ENCODE measurements at places on chromosomes 6 and 20.

DNA sequence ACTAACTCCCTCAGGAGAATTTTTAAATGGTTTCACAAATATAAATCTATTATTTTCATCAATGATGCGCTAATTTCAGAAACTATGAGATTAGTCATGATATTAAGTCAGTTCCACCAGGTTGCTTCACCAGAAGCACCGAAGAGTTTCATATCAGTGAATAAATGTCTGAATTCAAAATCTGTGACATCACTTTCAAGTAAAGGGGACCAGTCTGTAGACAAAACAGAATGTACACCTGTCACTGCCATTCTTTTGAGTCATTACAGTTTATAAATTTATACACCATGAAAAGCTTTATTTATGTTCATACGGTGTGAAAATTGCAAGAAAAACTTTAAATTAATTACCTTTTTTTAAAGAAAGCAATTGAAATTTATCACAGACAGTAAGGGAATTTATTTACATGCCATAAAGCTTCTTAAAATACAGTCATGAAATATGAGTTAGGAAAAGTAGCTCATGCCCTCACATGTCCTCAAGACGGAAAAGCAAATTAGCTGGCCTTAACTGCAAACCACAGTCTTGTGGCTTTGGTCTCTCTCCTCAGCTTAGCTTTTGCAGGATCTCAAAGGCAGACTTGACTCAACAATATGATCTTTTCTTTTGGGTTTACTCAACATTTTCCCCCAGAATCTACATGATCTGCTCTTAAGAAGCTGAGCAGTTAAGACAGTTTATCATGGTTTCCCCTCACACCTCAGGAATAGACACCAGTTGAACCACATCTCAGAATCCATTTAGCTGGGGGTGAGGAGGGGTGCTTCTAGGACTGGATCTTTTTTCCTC lies 177.7 kb upstream of the MCHR2 start:
- no peak for DNase-seq
- no peaks in the 10 kb centered on the region for H3K36me3 ChIP-seq
- H3K4me3 ChIP-seq: no peak overlapping the region
- no peaks in the 10 kb centered on the region for H3K27me3 ChIP-seq

DNA sequence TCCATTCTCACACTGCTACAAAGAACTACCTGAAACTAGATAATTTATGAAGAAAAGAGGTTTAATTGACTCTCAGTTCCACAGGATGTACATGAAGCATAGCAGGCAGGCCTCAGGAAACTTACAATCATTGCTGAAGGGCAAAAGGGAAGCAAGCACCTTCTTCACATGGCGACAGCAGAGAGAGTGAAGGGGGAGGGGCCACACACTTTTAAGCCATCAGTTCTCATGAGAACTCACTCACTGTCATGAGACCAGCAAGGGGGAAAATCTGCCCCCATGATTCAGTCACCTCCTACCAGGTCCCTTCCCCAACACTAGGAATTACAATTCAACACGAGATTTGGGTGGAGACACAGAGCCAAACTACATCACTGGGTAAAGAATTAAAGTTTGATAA lies 12.5 kb upstream of the ENPP1 start:
- H3K27me3 ChIP-seq: no peaks in the 10 kb centered on the region
- no peaks in the 10 kb centered on the region for H3K36me3 ChIP-seq
- DNase-seq: no peak
- H3K27ac ChIP-seq: no peak overlapping the region
- H3K4me1 ChIP-seq: no peaks in the 10 kb centered on the region

DNA sequence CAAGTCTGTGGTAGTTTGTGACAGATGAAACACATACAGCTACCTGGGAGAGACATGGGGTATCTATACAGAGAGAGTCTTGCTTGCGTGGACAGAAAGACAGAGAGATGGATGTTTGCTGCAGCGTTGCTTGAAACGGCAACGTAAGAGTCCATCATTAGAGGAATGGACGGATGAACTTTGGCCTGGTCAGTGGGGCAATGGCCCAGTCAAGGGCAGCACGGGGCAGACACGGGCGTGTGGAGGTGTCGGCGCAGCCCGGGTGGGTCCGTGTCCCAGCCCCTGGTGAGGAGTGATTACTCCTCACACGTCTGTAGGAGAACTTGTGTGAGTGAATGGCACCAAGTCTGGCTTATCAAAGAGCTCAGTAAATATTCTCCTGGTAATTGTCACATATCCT lies 21.9 kb downstream of the DACT2 start:
- no peaks in the 10 kb centered on the region for H3K36me3 ChIP-seq
- no peak for DNase-seq
- H3K4me3 ChIP-seq: no peak overlapping the region
- H3K27me3 ChIP-seq: peaks cover 8% of the 10 kb centered on the region
- no peak overlapping the region for H3K27ac ChIP-seq

DNA sequence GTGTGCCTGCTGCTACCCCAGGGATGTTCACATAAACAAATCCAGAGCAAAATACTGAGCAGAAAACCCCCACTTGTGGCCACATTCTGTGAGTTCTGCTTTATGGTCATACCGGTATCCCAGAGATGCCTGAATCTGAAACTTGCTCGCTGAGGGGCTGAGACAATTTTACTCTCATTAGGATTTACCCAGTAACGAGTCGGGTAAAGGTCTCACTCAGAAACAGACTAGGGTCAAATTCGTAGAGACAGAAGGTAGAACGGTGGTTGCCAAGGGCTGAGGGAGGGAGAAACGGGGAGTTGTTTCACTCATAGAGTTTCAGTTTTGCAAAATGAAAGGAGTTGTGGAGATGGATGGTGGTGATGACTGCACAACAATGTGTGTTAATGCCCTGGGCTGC lies 45.4 kb upstream of the NKX2-2 start:
- peaks cover 8% of the 10 kb centered on the region for H3K27me3 ChIP-seq
- no peak overlapping the region for H3K27ac ChIP-seq
- no peaks in the 10 kb centered on the region for H3K36me3 ChIP-seq

DNA sequence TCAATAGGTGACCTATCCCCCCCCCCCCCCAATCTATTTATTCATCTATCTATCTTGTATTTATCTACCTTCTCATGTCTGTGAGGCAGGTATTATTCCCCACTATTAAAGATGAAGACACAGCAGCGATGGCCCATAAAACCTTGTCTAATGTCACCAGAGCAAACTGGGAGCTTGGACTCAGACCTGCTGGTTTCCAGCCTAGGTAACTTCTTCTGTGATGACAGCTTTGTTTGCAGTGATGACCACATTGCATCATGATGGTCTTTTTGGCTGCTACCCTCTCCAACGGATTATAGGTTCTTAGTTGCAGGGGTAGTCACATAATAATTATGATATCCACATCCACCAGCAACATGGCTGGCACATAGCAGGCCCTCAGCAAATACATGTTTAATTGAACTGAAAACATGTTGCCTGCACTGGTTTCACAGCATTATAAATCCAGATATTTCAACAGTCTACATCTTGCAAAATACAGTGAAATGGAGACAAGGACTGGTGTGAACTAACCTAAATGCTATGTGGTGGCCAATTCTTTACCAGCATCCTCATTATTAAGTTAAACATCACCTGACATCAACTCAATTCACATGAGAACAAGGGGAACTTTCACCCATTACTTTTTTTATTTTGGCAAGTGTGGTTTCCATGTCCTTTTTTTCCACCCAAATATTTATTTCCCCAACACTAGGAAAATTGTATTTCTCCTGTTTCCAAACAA lies 712.5 kb upstream of the NRSN1 start:
- no peak for DNase-seq
- H3K27me3 ChIP-seq: no peaks in the 10 kb centered on the region
- H3K4me3 ChIP-seq: no peak overlapping the region
- H3K27ac ChIP-seq: no peak overlapping the region
- no peaks in the 10 kb centered on the region for H3K4me1 ChIP-seq
- H3K36me3 ChIP-seq: no peaks in the 10 kb centered on the region

DNA sequence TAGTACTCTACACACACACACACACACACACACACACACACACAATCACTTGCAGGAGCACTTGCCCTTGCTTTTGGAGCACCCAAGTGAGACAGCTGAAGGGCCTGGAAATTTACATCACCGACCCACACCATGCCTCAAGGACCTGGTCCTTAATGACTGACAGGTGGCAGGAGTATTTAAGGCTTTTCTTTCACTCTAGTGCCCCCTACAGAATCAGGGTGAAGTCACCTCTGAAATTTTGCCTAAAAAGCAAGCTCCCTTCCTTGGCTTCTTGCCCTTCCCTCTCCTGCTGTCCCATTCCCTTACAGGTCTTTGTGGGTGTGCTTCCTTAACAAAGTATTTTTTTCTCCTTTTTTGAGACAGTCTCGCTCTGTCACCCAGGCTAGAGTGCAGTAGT lies 353.5 kb upstream of the IRAK1BP1 start:
- no peaks in the 10 kb centered on the region for H3K4me1 ChIP-seq
- no peaks in the 10 kb centered on the region for H3K27me3 ChIP-seq
- no peak for DNase-seq

DNA sequence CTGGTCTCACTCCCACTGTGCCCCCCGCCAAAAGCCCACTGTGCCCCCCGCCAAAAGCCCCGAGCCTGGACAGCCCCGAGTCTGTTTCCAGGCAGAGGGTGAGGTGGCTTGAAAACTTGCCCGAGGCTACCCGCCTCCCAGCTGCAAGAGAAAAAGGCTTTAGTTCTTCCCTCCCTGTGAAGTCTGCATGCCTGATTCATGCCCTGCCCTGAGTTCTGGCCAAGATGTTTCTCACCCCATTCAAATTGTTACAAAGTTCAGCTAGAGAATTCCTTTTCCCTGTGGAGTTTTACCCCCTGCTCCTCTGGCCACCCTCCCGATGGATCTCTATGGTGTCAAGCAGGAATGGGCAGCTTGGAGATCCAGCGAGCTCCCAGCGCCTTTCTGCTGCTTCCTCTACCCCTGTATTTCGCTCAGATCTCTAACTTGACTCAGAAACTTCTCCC lies 298.8 kb upstream of the MAP3K7 start:
- no peak overlapping the region for H3K27ac ChIP-seq
- no peaks in the 10 kb centered on the region for H3K27me3 ChIP-seq
- H3K4me3 ChIP-seq: no peak overlapping the region
- no peak for DNase-seq

DNA sequence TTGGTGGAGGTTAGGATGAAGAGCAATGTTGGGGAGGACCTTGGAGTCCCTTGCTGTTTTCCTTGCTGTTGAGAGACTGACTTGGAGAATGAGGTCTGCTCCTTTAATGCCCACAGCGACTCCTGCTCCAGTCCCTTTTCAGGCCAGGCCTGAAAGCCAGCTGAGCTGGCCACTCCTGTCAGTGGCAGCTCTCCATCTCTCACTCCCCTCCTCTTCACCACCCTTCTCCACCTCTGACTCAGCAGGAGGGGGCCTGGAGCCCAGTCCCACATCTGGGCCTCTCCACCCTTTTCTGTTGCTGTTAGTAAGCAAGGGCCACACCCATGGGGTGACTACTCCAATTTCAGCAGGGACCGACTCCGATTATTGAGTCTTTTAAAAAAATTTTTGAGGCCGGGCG lies 2.2 kb downstream of the SNX21 start:
- DNase-seq: peak; percentile 63
- peak overlapping the region; percentile 79 for H3K4me3 ChIP-seq
- peak overlapping the region; percentile 96 for H3K27ac ChIP-seq
- H3K4me1 ChIP-seq: peaks cover 59% of the 10 kb centered on the region

DNA sequence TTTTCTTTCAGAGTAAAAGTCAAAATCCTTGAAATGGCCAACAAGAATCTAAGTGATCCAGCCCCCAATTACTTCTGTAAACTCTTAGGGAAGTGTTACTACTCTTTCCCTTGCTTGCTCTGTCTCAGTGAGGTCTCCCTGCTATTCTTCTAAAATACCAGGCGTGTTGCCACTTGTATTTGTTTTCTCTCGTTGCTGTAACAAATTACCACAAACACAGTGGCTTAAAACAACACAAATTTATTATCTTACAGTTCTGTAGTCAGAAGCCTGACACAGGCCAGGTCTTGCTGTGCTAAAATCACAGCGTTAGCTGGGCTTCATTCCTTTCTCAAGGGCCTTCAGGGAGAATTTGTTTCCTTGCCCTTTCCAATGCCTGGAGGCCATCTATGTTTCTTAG lies 59.9 kb downstream of the HECA start:
- no peak overlapping the region for H3K27ac ChIP-seq
- H3K4me3 ChIP-seq: no peak overlapping the region
- H3K36me3 ChIP-seq: no peaks in the 10 kb centered on the region
- H3K4me1 ChIP-seq: no peaks in the 10 kb centered on the region
- DNase-seq: no peak
- no peaks in the 10 kb centered on the region for H3K27me3 ChIP-seq

GRCh38 chr20:9052136-9052535 lies 16.8 kb upstream of the PLCB4 start:
- no peak overlapping the region for H3K27ac ChIP-seq
- H3K4me3 ChIP-seq: no peak overlapping the region
- H3K36me3 ChIP-seq: no peaks in the 10 kb centered on the region
- DNase-seq: no peak
- no peaks in the 10 kb centered on the region for H3K27me3 ChIP-seq
- H3K4me1 ChIP-seq: no peaks in the 10 kb centered on the region

DNA sequence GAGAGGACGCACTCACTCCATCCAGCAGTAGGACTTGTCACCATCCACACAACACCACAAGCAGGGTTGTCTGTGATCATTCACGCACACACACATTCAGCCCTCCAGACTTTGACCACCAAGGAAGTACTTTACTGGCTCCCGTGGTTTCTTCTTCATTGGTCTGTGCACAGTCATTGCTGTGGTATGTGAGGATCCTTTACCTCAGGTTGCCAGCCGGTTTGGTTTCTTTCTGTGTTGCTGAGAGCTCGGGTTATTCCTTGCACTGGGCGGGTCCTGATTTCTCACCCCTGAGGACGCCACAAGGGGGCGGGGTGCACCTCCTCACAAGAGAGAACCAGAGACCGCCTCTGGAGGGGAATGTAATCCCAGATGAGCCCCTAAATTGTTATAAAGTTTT lies 11.2 kb downstream of the SLC35A1 start:
- no peak for DNase-seq
- no peaks in the 10 kb centered on the region for H3K36me3 ChIP-seq
- no peak overlapping the region for H3K27ac ChIP-seq
- no peaks in the 10 kb centered on the region for H3K27me3 ChIP-seq

- no peak for DNase-seq
- H3K4me1 ChIP-seq: no peaks in the 10 kb centered on the region
- H3K27me3 ChIP-seq: no peaks in the 10 kb centered on the region
- no peak overlapping the region for H3K27ac ChIP-seq
Measured at GRCh38 chr6:100673641-100674040, 207.5 kb downstream of the ASCC3 start.

DNA sequence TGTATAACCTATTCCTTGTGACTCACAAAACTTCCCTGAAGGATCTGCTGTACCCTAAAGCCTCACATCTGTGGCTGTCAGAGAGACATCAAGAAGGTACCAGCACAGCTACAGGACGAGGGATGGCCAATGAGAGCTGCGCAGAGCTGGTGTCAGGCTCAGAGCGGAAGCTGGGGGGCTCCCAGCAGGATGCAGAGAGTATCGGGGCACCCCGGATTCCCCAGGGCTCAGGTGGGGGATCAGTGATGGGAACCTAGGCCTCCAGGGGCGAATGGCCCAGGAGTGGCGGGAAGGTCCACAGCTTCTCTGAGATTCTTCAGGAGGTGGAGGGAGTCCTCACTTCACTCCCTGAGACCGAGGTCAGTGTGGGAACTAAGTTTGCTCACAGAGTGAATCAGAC lies 30.9 kb upstream of the SMOC2 start:
- H3K4me1 ChIP-seq: no peaks in the 10 kb centered on the region
- H3K4me3 ChIP-seq: no peak overlapping the region
- no peaks in the 10 kb centered on the region for H3K27me3 ChIP-seq
- no peak for DNase-seq
